T-helper 2 cell (primary cell): ENCODE measurements at places on chromosomes 4 and X.
A peak's percentile ranks its signal among the peaks of the same experiment; 100 is the strongest.

- no peak for DNase-seq
These were observed 249.9 kb upstream of the GRIA3 start for GRCh38 chrX:122934131-122934530.

DNA sequence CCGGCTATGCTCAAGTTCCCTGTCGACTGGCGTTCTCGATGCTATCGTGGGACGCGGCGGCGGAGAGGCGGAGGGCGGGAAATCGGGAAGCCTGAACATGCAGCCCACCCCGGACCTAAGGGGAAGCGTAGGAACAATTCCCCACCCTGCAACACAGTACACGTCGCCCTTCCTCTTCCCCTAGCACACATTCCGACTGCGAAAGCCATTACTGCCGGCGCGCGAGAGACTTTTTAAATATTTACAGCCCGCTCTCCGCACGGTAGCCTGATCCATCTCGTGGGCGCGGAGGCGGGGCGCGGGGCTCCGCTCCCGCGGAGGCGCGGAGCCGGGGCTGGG is 48.1 kb upstream of the BCOR start:
- DNase-seq: no peak

DNA sequence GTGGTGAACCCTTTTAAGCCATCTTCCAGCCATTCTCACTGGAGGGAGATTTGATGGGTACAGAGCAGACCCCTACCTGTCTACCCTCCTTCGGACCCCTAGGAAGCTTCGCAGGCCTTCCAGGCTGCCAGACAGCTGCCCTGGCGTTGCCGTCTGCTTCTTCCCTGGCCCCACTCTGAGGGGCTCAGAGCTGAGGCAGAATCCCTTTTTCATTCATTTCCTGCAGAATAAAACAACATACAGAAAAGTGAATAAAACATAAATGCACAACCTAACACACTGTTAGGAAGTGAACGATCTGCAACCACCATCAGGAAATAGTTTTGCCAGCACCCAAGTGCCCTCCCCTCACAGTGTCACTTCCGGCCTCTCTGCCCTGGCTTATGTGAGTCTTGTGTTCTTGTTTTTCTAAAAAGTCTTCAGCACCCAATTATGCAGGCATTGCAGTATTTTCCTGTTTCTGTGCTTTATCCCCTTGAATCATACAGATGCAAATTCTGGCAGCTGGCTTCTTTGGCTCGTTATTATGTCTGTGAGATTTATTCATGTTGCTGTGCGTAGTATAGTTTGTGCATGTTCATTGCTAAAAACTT is 5.6 kb upstream of the ADD1 start:
- peak; percentile 69 for DNase-seq

GRCh38 chr4:12844141-12844540 is 640.0 kb downstream of the RAB28 start:
- DNase-seq: no peak

DNA sequence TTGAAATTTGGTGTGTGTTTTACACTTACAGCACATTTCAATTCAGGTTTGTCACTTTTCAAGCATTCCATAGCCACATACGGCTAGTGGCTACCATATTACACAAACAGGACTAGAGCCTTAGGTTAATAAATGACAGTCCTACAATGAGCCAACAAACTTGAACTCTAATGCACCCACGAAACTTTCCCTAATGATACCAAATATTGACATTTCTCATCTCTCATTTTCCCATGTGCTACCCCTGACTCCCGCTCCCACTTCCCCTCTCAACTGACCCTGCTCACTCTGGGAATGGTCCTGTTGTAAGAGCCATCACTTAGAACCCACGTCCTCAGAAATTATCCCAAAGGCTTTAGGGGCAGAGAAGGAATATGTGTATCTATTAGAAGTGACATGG is 4.9 kb upstream of the TLR10 start:
- no peak for DNase-seq

DNA sequence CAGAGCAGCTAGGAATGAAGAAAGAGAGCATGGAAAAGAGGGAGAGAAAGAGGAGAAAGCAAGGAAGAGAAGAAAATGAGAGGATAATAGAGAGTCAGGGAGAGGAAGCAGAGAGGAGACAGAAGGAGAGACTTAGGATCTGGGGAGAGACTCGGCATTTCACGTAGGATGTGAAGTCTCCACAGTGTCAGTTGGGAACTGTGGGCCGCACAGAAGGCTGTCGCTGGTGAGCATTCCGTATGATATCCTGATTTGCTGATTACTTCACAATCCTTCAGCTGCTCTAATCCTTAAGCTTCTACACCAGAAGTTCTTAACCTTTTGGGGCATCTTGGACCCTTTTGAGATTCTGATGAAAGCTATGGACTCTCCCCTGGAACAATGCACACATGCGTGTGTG is 14.0 kb downstream of the NLGN3 start:
- DNase-seq: no peak

DNA sequence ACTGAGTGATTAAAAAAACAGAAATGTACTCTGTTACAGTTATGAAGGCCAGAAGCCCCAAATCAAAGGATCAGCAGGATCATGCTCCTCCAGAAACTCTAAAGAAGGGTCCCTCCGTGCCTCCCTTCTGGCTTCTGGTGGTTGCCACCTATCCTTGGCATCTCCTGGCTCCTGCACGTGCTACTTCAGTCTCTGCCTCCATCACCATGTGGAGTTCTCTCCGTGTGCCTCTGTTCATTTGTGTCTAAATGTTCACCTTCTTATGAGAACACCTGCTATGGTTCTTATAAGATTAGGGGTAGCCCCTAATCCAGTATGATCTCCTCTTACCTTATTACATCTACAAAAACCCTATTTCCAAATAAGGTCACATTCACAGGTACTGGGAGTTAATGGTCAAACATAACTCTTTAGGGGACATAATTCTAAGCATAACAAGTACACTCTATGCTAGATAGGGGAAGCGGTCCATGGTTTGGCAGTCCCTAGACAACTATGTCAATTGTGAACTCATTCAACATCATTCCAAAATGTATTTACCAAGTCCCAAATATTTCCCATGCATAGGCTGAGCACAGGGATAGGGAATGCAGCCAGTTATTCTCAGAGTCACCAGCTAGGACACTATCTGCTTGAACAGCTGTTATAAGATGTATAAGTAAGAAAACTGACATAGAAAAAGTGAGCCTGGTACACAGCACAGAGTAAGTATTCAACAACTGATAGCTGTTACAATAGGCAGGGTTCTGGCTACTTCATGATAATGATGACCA is 295.5 kb upstream of the BOD1L1 start:
- DNase-seq: no peak

DNA sequence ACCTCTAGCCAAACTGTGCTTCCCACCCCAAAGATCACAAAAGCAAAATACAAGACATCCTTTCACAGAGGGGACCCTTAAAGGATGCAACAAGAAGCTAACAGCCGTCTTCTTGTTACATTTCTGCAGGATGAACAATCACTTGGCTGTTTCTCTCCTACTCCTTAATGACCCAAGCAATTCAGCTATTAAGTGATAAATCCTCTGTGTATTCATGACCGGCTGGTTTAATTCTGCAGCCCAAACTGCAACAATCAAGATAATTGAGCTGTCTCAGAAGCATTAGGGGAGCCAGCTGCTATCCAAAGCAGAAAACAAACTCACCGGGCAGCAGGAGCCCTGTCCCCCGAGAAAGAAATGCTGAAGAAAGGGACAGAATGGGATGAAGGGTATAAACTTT is 85.9 kb upstream of the ACSL4 start:
- DNase-seq: no peak

- no peak for DNase-seq
These were observed 288.6 kb upstream of the NR3C2 start for GRCh38 chr4:148730766-148731165.

GRCh38 chrX:68988865-68989264 is 160.0 kb downstream of the EFNB1 start:
- no peak for DNase-seq

DNA sequence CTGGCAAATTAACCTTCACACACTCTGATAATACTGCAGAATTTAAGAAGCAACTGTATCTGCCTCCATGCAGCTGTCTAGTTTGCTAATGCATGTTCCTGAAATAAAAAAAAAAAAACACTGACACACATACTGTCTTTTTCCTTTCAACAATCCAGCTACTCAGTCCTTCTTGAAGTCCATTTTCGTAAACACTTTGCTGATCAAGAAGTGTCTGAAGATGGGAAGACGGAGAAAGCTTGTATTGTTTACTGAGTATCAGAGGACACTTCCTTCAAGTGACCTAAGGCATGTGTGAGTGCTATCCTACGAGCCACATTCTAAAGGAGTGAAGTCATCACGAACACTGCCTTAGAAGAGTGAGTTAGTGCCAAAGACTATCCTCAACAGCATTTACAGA is 82.6 kb downstream of the LUZP4 start:
- no peak for DNase-seq

GRCh38 chr4:6694177-6694901 is 661 bp downstream of the S100P start:
- DNase-seq: peak; percentile 52

DNA sequence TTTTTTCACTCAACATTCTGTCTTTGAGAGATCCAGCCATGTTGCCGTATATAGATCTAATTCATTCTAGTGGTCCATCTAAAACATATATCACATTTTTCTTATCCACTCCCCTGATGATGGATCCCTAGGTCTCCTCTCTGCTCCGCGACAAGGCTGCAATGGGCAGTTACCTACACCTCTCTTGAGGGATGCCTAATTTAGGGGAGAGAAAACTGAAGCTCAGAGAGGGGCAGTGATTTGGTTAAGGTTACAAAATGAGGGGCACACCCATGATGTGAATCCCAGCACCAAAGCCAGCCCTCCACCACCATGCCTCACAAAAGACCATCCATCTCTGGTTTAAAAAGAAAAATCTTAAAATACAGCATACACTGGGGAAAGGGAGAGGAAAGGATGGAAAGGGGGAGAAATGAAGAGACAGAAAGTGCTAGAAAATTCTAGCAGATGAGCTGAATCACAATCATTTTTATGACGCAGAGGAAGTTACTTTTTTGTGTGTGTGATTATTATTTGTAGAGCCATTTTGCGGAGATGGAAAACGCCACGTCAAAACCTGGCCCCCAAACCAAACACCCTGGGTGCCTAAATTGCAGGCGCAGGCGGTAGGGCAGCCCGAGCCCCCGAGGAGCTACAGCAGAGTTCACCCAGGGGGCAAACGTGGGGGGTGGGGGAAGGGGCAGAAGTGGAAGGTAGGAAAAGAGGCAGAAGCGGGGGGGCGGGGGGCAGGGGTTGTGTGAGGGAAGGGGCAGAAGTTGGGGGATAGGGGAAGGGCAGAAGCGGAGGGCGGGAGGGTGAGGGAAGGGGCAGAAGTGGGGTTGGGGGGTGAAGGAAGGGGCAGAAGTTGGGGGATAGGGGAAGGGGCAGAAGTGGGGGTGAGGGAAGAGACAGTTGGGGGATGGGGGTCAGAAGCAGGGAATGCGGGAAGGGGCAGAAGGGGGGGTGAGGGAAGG is 1.3 kb upstream of the TSPYL2 start:
- DNase-seq: no peak

DNA sequence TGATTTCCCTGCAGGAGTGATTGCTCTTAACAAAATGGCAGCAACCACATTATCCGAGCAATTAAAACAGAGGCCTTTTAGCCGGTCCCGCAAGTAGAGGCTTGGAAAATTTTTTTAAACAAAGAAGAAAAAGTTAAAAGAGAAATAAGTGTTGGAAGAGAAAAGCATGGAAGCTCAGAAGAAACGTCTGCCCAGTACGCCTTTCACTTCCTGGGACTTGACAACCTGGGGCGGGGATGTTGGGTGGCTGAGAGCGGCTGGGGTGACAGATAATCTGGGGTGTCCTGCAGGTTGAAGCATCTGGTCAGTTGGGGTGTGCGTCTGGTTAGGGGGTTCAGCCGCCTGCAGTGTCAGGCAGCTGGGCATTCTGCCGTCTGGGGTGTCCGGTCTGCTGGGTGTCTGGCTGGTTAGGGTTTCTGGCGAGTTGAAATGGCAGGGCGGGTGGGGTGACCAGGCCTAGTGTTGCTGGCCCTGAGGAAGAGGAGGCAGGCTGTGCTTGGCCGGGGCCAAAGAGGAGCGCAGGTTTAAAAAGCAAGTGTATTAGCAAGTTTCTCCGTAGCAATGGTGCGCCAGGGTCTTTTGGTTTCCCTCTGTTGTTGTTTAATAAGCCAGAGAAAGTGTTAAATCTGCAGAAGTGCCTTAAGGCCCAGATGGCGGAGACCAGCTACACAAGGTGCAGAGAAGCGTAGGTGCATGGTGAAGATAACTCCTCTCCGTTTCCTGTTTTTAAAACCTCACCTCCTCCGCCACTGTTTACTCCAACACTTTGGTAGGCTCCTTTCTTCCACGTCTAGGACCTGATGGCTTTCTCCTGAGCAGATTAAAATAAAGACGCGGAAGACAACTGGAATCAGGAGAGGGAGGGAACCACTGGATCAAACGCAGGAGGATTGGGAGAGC is 5.6 kb downstream of the HAND2 start:
- no peak for DNase-seq

- DNase-seq: no peak
These were observed 72.2 kb upstream of the ELOVL6 start for GRCh38 chr4:110270492-110271197.

DNA sequence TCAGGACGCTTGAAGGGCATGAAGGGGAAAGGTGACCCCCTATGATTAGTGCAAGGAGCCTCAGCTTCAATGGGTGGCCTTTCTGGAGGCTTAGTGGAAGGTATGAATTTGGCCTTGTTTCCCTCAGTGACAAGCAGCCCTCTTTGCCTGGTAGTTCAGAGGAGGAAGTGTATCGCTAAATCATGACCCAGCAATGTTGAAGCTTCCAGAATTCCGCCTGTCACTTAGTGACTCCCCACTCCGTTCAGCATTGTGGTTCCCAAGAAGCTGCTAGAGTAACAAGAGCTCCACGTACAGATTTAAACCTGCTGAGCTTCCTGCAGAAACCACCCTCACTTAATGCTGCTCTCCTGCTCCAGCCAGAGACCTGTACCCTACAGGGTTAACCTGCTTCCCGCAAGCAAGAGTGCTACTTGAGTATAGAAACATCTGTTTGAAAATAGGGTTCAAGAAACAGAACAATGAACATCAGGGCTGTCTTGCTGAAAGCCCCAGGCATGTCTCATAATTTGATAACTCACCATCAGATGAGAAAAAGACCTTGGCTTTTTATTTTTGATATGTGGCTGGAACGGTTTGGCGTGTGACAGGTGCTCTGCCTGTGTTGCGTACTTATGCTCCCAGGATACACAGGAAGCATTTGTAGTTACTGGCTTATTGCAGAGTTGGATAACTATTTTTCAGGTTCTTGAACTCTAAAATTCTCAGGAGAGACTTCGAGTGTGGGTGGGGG is 105.2 kb downstream of the UCHL1 start:
- DNase-seq: no peak

DNA sequence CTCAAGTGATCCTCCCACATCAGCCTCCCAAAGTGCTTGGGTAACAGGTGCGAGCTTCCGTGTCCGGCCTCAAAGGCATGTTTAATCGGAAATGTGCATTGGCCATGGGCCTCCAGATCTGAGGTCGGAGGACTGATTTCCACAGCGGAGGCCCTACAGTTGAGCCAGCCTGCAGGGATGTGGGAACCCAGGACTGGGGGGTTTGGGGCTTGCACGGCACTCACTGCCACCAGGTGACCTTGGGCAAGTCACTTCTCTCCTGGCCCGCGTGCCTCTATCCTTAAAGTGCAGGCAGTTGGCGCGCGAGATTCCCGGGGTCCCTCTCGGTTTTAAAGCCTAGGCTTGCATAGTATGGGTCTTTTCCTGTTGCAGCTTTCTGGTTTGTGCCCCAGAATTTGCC is 18.3 kb upstream of the WFS1 start:
- no peak for DNase-seq

GRCh38 chrX:125289209-125289608 is 30.5 kb upstream of the TEX13C start:
- no peak for DNase-seq

GRCh38 chrX:154470434-154470833 is 8.6 kb downstream of the LAGE3 start:
- no peak for DNase-seq
